ENCODE measurements at places on chromosomes 16 and 17.
A peak's percentile ranks its signal among the peaks of the same experiment; 100 is the strongest.

DNA sequence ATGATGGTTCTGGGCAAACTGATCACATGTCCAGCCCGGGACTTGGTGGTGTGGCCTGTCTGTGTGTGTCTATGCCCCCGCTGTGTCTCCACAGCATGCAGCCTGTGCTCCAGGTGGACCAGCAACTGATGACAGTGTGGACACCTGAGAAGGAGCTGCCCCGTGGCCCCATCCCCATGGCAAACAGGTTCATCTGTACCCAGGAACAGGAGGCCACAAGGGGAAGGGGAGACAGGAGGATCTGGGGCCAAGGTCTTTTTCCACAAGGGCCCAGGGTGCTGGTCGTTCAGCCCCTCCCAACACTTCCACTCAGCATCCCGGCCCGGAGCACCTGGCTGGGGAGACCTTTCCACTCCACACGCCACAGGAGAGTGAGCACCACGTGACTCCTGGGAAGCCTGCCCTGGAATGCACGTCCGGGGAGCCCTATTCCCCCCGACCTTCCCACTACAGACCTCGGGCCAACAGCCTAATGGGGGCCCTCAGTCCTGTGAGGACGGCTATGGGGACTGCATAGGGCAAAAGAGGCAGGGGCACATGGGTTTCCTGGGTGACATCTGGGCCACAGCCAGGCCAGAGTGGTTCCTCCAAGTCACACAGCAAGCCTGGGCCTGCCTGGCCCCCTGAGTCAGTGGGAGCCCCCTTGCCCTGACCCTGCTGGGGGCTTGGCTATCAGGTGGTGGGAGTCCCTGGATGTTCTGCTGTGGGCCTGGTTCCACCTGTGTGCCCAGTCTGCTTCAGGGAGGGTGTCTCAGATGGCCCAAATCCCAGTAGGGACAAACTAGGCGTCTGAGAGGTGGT, 20.8 kb upstream of the NXPH3 start:
- no peak overlapping the region for H3K27ac ChIP-seq
- H3K4me1 ChIP-seq = peaks cover 7% of the 10 kb centered on the region
- DNase-seq = no peak
- H3K27me3 ChIP-seq = no peaks in the 10 kb centered on the region

DNA sequence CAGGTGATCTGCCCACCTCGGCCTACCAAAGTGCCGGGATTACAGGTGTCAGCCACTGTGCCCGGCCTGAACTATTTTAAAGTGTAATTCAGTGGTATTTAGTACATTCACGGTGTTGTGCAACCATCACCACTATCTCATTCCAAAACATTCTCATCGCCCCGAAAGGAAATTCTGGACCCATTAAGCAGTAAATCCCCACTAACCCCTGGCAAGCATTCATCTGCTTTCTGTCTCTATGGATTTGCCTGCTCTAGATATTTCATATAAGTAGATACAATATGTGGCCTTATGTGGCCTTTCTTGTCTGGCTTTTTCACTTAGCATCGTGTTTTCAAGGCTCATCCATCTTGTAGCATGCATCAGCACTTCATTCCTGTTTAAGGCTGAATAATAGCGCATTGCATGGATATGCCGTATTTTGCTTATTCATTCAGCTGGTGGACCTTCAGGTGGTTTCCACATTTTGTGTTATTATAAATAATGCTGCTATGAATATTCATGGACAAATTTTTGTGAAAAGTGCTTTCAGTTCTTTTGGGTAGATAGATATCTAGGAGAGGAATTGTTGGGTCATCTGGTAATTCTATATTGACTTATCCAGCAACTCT, 8.4 kb upstream of the HERPUD1 start:
- H3K27me3 ChIP-seq = no peaks in the 10 kb centered on the region
- no peak overlapping the region for H3K4me3 ChIP-seq
- no peaks in the 10 kb centered on the region for H3K36me3 ChIP-seq
- no peak overlapping the region for H3K27ac ChIP-seq

- H3K4me1 ChIP-seq = peaks cover 10% of the 10 kb centered on the region
- H3K27ac ChIP-seq = peak overlapping the region; percentile 63
- H3K27me3 ChIP-seq = no peaks in the 10 kb centered on the region
Measured at GRCh38 chr16:81921085-81921814, 90.0 kb downstream of the SDR42E1 start.

GRCh38 chr16:27859020-27859419, 204.5 kb downstream of the GSG1L start:
- H3K4me3 ChIP-seq = no peak overlapping the region
- H3K27ac ChIP-seq = no peak overlapping the region
- DNase-seq = no peak
- no peaks in the 10 kb centered on the region for H3K4me1 ChIP-seq
- H3K27me3 ChIP-seq = no peaks in the 10 kb centered on the region
- no peaks in the 10 kb centered on the region for H3K36me3 ChIP-seq

DNA sequence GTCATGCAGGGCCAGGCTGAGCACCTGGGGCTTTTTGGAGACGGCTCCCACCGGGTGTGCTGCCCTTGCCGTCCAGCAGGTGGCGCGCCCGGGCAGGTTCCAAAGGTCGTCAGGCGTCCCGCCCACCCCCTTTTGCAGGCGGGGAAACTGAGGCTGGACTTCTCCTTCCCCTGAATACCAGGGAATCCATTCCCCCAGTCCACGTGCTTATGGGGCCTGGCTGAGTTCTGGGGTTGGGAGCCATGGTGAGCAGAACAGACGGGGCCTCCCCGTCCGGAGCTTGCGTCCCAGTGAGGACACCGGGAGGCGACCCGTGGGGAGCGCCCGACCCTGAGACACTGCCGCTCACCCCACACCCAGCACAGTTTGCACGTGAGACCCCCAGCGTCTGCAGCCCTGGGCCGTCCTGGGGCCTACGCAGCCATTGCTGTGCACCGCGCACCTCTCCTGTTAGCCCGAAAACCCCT, 51.8 kb upstream of the JPH3 start:
- H3K27ac ChIP-seq = no peak overlapping the region
- H3K27me3 ChIP-seq = peaks cover 24% of the 10 kb centered on the region
- no peaks in the 10 kb centered on the region for H3K4me1 ChIP-seq
- no peaks in the 10 kb centered on the region for H3K36me3 ChIP-seq
- DNase-seq = no peak

DNA sequence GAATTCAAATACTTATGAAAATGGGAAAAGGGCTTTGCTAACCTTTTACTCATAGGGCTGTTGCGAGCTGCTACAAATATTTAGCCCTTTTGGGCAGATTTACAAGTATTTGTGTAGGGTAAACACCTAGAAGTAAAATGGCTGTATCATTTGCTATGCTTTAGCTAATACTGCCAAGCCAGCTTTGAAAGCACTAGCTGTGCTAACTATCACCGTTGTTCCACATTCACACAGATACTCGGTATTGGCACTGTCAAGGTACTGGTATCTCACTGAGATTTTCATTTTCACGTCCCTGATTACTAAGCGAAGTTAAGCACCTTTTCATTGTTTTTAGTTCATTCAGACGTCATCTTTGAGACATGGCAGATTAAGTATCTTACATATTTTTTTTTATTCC, 84.8 kb downstream of the GLG1 start:
- no peak for DNase-seq
- peaks cover 20% of the 10 kb centered on the region for H3K36me3 ChIP-seq
- H3K4me3 ChIP-seq = no peak overlapping the region
- no peak overlapping the region for H3K27ac ChIP-seq

DNA sequence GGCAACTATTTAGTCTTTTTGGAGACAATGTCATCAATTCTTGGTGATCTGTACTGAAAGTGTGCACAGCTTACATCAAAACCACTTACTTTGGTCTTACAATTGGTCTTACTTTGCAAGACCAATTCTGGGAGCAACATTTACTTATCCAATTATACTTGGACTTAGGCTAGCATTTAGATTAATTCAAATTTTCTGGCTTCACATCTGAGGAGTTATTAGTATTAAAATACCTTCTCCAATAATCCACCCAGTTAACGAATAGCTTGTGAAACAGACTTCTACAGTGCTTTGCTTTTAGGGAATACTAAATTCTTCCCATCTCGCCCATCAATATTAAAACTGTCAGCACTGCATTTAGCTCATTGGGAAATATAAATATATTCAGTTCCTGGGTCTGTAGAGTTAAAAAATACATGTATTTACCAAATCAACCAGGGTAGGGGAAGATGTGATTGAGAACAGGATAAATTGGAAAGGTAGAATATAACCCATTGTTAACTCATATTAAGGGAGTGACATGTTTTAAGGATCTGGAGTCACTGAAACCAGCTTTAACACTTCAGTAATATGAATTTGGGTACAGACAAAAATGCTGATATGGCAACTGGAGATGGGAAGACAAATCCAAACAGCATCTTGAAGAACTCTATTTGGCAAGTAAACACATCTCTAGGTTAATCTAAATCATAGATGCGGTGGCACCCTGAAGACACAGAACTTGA, 9.2 kb upstream of the VEZF1 start:
- no peak overlapping the region for H3K4me3 ChIP-seq
- H3K4me1 ChIP-seq = peaks cover 3% of the 10 kb centered on the region
- H3K27ac ChIP-seq = no peak overlapping the region
- peaks cover 41% of the 10 kb centered on the region for H3K36me3 ChIP-seq
- no peak for DNase-seq
- no peaks in the 10 kb centered on the region for H3K27me3 ChIP-seq

DNA sequence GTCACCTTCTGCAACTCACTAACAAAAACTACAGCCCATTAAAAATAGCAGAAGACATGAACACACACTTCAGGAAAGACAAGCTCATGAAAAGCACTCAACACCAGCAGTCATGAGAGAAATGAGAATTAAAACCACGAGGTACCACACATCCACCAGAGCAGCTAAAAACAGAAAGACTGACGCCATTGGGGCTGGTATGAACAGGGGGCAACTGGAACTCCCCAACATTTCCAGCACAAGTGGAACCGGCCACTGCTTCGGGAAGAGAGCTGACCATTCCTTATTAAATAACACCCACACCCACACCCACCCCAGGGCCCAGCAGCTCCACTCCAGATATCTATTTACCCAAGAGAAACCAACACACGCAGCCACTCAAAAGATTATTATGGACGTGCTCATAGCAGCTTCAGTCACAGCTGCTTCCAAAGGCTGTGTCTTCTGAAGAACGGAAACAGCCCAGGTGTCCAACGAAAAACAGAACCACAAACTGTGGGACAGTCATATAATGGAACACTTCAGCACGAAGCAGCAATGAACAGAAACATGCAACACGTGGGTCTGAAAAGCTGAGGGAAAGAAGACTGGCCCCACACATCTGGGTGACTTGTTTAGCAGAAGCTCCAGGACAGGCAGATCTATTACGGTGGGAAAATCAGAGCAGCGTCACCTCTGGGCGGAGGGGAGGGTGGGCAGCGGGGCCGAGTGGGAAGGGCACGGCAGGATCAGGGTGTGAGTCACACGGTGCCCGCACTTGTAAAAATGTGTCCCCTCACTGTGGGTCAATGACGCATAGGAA, 41.1 kb downstream of the KLHDC4 start:
- no peaks in the 10 kb centered on the region for H3K27me3 ChIP-seq
- no peak overlapping the region for H3K4me3 ChIP-seq
- no peak overlapping the region for H3K27ac ChIP-seq
- H3K4me1 ChIP-seq = no peaks in the 10 kb centered on the region

- H3K36me3 ChIP-seq = peaks cover 21% of the 10 kb centered on the region
- no peaks in the 10 kb centered on the region for H3K4me1 ChIP-seq
- DNase-seq = no peak
- no peak overlapping the region for H3K27ac ChIP-seq
- H3K4me3 ChIP-seq = no peak overlapping the region
Measured at GRCh38 chr16:67910158-67910557, 17.1 kb downstream of the PSKH1 start.

DNA sequence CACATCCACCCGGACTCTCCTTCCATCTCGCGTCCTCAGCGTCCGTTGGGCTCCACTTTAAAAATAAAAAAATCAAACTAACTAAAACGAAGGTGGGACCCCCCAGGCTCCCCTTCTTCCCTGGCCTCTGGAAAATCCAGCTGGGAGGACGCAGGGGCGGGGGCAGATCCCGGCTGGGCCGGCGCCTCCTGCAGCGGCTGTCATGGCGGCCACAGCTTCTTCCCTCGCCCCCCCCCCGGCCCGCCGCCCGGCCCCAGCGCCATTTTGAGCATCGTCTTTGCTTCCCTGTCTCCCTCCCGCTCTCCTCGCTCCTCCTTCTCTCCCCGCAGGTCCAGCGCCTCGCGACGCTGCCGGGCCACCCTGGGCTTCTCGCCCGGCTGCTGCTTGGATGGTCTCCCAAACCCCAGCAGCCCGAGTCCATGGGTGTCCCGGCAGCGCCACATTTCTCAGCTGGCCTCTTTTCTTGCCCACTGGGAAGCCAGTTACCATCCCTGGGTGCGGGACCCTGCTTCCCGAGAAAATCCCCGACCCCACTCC, 3.3 kb downstream of the HOXB2 start:
- peak overlapping the region; percentile 91 for H3K27ac ChIP-seq
- no peak for DNase-seq
- H3K36me3 ChIP-seq = no peaks in the 10 kb centered on the region
- peaks cover 54% of the 10 kb centered on the region for H3K27me3 ChIP-seq

GRCh38 chr16:65783709-65784474, 582.6 kb upstream of the CDH5 start:
- H3K4me3 ChIP-seq = no peak overlapping the region
- H3K36me3 ChIP-seq = no peaks in the 10 kb centered on the region
- no peak overlapping the region for H3K27ac ChIP-seq
- DNase-seq = no peak

- no peak overlapping the region for H3K4me3 ChIP-seq
- no peaks in the 10 kb centered on the region for H3K36me3 ChIP-seq
- no peaks in the 10 kb centered on the region for H3K4me1 ChIP-seq
- no peak overlapping the region for H3K27ac ChIP-seq
- no peaks in the 10 kb centered on the region for H3K27me3 ChIP-seq
Measured at GRCh38 chr16:49690778-49691177, 165.1 kb downstream of the ZNF423 start.

DNA sequence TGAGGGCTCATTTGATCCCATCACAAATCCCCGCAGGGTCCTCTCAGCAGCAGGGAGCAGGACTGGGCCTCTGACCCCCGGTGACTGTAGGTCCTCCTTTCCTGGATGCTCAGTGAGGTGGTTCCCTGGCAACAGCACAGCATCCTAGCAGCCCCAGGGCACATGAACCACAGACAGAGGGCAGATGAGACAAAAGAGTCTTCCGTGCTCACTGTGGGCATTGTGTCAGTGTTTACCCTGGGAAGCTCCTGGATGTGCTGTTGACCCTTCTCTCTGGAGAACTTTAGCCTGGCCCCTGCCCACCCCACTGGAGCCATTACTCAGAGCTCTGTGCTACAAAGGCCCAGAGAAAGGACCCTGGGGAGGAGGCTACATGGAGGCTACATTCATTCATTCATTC, 21.7 kb upstream of the TMEM220 start:
- H3K27me3 ChIP-seq = no peaks in the 10 kb centered on the region
- no peak overlapping the region for H3K27ac ChIP-seq
- H3K4me1 ChIP-seq = no peaks in the 10 kb centered on the region
- H3K36me3 ChIP-seq = no peaks in the 10 kb centered on the region
- H3K4me3 ChIP-seq = no peak overlapping the region

GRCh38 chr16:35732046-35732810, 2272.8 kb downstream of the TP53TG3F start:
- no peak for DNase-seq
- H3K4me1 ChIP-seq = no peaks in the 10 kb centered on the region
- no peaks in the 10 kb centered on the region for H3K36me3 ChIP-seq
- H3K4me3 ChIP-seq = no peak overlapping the region
- H3K27me3 ChIP-seq = no peaks in the 10 kb centered on the region
- no peak overlapping the region for H3K27ac ChIP-seq

GRCh38 chr16:1282324-1282973, 26.6 kb downstream of the TPSD1 start:
- H3K4me3 ChIP-seq = no peak overlapping the region
- no peak overlapping the region for H3K27ac ChIP-seq
- no peaks in the 10 kb centered on the region for H3K27me3 ChIP-seq
- DNase-seq = no peak
